ENCODE measurements at places on chromosomes 1 and 21. TPM values are rescaled to one million over a fixed set of nuclear protein-coding genes. Genes with fewer than 3 reads are reported as not detected.

GPR161 gene
- total RNA-seq: 18.7 TPM

- DNase-seq: peak; percentile 54
These were observed 2.6 kb downstream of the MGST3 start for GRCh38 chr1:165633614-165634013.

CRP gene
- total RNA-seq: not detected

DNA sequence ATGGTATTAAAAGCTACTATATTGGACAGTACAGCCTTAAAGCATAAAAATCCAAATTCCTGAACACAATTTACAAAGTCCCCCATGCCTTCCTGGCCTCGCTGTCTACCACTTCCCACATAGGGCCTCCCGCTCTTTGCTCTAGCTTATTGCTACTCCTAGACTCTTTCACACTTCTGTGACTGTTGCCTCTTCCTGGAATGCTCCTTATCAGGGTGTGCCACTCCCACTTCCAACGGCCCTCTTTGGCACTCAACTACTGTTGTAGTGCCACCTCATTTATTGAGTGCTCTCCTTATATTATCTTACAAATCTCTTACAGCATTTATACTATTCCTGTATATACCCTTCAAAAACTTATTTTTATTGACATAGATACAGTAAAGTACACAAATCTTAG lies 4.8 kb downstream of the SARS1 start:
- no peak for DNase-seq

S100A12 gene
- not detected for total RNA-seq
